ENCODE measurements at places on chromosomes 7 and 10.

- DNase-seq = no peak
These were observed 625 bp downstream of the IPMK start for GRCh38 chr10:58266826-58267712.

GRCh38 chr10:30433306-30433729, 666 bp upstream of the MAP3K8 start:
- no peak for DNase-seq

DNA sequence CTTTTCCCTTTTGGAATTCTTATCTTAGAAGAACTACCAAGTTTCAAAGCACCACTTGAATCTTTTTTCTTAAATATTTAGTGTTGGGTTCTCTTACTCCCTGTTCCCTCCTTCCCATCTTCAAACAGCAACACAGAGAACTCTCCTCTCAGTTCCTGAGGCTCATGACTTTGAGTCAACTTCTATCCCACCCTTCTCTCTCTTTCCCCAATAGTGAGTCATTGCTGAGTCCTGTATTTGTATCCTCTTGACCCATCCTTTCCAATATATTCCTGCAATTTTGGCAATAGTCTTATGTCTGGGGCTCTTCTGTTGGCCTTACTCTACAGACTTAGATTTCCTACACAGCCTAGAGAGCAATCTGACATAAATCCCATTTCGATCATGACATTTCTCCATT, 20.8 kb upstream of the JCAD start:
- no peak for DNase-seq

GRCh38 chr10:98047009-98047741, 16.8 kb upstream of the CRTAC1 start:
- no peak for DNase-seq

DNA sequence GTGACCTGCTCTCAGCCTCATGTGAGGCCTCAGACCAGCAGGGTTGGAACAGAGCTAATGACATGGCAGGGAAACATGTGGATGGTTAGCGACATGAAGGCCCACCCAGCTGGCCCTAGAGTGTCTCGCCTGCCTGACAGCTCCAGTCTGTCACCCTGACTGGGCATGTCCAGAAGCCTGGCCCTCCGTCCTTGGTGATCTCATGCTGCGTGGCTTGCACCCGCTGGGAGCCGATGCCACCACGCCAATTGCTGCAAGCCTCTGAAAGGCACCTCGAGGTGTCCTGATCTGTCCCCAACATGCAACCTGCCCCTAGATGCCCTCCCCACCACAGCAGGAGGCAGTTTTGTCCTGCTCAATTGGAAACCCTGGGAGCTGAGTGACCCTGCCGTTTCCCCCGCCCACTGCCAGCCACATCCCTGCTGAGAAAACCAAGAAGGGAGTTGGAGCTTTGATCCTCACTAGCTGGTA, 27.8 kb upstream of the RET start:
- DNase-seq = no peak

DNA sequence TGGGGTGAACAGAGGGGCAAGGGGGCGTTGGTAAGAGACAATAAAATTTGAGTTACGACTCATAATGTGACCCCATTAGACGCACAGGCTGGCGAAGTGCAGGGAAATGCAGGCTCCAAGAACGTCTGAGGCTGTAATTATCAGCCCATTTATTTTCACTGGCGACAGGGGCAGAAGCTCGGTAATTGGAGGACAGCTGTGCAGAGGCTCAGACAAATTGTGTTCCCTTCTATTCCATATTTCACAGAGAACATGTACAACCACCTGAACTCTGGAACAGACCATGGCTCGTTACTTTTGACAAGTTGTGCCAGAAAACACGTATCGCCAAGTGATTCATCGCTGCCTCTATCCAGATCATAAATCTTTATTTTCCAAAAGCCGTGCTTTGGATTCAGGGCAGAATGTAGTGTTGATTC, 137.3 kb upstream of the FRMD4A start:
- DNase-seq = no peak

DNA sequence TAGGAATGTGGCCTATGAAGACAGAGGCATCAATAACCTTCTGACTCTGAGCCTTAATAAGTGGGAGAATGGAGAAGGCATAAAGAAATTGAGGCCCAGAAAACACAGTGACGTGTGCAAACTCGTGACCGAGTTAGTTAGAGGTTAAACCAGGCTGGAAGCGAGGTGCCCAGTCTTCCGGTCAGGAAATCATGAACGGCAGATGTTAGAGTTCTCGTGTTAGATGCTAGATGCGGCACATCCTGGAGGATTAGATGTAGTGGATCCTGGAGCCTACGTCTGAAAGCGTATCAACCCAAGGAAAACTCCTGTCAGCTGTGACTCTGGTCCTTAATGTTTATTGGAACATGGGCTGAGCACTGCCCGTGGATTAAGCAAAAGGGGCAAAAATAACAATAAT, 275.9 kb downstream of the TCF7L2 start:
- DNase-seq = no peak

DNA sequence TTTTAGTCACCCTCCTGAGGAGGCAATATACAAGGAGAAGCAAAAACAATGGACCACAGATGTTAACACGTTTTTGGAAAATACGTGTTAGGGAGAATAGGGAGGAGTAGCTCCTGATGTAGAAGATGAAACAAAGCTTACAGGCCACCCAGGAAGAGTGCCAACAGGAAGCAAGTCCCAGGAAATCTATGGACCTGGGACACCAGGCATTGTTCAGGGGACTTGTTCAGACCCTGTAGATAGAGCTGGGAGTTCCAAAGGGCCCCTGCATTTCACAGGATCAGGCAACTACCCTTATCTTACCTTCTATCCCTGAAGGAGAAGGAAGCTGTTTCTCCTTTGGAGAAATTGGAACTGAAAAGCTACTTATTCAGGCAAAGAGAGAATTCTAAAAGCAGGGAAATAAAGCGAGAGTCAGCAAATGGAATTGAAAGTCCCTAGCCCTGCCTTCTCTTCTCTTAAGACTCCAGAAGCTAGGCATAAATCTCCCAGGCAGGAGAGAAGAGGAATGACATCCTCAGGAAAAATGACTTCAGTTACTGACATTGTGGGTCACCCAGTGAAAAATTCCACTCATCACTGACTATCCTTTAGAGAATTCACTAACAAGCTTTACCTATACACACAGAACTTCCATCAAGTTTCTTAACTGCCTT, 77.7 kb upstream of the FAM3C start:
- DNase-seq = no peak

GRCh38 chr7:152025937-152026890, 740 bp downstream of the GALNT11 start:
- no peak for DNase-seq

- DNase-seq = no peak
These were observed 29.3 kb upstream of the DDX50 start for GRCh38 chr10:68871731-68872342.

- no peak for DNase-seq
These were observed 3.3 kb downstream of the CUX1 start for GRCh38 chr7:101820703-101821102.

Measured in hematopoietic multipotent progenitor cell treated with erythropoietin and hydrocortisone succinate and interleukin-3 and kit ligand, for 15 days (in vitro differentiated cells).